Stimulated activated CD4-positive, alpha-beta T cell treated with anti-CD3 and anti-CD28 coated beads, Interleukin-12 subunit alpha, Interleukin-12 subunit beta, amount 100 ng/mL, for 48 hours (primary cell): ENCODE measurements at places on chromosomes 2 and 18.

GRCh38 chr18:27428120-27428519 is 243.0 kb upstream of the CHST9 start:
- no peak for DNase-seq

GRCh38 chr2:78890935-78891334 is 134.6 kb upstream of the REG3G start:
- DNase-seq: no peak

DNA sequence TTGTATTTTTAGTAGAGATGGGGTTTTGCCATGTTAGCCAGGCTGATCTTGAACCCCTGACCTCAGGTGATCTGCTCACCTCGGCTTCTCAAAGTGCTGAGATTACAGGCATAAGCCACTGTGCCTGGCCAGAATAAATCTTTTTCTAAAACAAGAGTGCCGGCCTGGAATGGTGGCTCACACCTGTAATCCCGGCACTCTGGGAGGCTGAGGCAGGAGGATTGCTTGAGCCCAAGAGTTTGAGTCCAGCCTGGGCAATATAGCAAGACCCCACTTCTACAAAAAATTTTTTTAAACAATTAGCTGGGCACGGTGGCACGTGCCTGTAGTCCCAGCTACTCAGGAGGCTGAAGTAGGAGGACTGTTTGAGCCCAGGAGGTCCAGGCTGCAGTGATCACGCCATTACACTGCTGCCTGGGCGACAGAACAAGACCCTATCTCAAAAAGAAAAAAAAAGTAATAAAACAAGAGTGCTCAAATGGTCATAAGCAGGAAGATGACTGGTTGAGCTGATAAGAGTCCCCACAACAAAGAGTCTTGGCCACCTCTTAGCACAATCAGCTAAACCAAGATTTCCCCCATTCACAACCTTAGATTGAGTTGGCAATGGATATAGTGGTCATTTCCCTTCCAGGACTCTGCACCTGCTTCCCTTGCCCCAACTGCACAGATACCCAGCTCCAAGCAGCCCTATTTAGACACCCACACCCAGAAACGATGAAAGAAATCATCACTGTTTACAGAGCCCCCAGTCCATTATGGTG is 5.8 kb upstream of the UCN start:
- DNase-seq: no peak

- no peak for DNase-seq
Measured at GRCh38 chr18:59701272-59701671, 4.0 kb upstream of the CCBE1 start.

DNA sequence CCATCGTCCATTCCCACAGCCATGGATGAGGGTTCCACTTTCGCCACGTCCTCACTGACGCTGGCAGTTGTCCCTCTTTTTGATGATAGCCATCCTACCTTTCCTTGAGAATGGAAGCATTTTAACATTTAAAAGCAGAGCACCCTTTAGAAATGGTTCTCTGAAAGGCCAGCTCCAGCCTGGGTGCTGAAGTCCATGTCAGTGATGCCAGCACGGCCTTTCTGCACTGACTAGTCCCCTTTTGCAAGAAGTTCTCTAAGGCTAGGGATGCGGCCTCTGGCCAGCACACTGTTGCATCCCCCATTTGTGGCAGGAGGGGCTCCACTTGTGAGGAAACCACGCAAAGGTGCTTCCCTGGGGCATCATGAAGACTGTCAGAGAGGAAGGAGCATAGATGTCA is 203.5 kb downstream of the MGAT5 start:
- DNase-seq: no peak
